Activated CD4-positive, alpha-beta T cell treated with anti-CD3 and anti-CD28 coated beads for 48 hours (primary cell): ENCODE measurements at places on chromosomes 3 and 15.

DNA sequence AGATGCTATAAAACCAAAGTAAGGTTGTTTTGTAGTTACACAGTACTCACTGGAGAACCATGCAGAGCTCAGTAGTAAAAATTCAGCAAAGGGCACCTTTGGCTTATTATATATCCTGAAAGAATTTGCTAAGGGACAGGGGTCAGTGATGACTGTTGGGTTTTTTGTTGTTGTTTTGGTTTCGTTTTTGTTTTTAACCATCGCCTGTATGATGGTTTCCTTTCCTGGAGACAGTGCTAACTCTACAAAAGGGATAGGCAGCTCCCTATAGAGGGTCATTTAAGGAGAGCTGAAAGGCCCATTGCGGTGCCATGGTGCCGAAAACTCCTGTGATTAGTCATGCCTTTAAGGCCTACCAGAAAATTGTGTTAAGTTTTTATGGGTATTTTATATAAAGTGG, 118.2 kb upstream of the GOLIM4 start:
- DNase-seq = no peak

DNA sequence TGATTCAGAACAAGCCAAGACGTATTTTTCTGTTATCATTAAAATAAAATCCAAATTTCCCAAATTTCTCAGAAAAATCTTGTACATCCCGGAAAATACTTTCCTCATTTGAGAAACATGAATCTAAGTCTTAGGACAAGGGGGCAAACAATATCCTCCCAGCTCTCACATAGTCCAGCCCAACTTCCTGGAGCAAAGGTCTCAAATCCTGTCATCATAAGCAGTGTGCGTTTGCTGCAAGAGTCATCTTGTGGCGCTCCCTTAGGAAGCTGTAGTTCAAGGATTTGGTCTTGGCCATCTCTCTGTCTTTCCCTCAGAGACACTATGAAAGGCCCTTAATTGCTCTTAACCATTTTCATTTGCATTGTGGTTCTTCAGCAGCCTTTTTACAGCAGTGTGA, 57.5 kb upstream of the GSK3B start:
- no peak for DNase-seq

GRCh38 chr3:16509721-16510619, 3.5 kb downstream of the RFTN1 start:
- DNase-seq = peak; percentile 46

DNA sequence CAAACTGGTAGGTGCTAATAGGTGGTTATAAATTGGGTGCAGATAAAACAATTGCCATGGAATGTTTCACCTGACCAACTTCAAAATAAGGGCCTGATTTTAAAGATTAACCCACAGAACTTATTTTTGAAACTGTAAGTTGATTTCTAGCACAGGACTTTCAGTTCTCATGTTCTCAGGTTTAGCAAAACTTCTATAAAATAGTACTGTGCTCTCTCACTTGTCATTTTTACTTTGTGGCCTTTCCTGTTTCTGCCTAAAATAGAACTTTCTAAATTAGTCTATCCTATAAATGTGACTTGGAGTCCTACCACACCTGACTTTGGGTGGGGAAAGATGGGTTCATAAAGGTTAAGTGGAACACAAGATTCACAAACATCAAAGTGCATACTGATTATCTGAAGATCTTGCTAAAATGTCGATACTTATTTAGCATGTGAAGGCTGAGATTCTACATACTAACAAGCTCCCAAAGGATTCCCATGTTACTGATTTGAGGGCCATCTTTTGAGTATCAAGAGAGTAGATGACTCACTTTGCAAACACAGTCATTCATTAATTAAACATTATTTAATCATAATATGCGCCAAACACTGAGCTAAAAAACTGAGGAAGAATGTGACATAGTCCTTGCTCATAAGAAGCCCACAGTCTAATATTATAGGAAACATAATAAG, 38.6 kb downstream of the BTLA start:
- no peak for DNase-seq

GRCh38 chr15:74776821-74777768, 4.8 kb upstream of the CSK start:
- peak; percentile 61 for DNase-seq

DNA sequence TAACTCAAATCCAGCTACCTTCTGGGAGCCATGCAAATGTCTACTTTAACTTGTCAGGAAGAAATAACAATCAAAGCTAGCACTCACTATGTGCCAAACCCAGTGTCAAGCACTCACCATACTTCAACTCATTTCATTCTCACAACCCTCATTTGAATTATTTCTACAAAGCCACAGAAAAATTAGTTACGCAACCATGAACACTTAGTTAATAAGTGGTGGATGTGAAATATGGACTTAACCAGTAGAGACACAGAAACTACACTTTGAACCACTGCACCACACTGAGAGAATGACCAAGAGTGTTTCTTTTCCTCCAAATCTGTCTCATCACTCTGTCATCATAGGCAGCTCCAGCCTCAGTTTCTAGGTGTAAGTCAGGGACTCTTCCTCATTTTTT, 91.0 kb upstream of the MBNL1 start:
- DNase-seq = no peak

- DNase-seq = no peak
These were observed 219.4 kb upstream of the GBE1 start for GRCh38 chr3:81980596-81981494.

GRCh38 chr3:140441006-140441405, 236.9 kb upstream of the TRIM42 start:
- DNase-seq = no peak

DNA sequence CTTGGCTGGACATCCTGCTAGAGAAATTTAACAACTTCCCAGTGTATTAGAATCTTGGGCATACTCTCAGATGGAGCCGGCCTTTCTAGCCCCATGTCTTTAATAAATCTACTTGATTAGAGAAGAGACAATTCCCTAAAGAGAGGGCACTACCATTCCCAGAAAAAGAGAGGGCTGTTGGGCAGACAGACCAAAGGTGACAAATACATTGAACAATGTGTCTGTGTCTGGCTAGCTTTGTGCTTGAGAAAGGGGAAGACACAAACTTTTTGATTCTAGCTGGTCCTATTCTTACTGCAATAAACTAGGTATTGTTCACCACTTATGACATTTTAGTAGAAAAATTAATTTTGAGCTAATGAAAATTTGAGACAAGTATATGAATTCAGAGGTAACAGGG, 57.7 kb downstream of the DUT start:
- DNase-seq = no peak

DNA sequence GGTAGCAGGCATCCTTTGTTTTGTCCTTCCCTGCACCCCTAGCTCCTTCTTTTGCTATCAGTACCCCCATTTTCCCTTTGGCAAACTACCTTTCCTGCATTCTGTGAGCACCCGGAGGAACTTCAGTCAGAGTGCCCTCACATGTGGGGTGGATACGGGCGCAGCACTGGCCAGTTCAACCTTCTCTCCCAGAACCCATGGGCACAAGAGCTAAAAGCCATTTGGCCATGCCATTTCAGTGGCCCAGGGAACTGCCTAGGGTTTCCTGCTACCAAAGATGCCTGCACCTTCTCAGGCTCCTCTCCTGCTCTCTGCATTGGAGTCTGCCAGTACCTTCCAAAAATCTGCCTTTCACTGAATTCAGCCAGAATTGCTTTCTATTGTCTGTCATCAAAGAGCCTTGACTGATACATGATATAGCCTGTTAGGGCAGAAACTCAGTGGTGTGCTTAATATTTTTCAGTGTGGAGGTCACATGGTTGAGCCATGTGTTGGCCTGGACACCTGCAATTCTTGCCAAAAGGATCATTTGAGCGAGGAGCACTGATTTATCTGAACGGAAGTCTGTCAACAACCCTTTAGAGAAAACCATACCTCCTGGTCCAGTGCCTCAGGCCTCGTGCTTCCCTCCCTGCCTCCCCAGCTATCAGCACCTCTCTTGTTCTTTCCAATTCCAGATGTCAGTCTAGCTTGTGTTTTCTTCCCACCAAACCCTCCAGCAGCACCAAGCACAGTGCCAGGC, 27.0 kb upstream of the HHATL start:
- no peak for DNase-seq

DNA sequence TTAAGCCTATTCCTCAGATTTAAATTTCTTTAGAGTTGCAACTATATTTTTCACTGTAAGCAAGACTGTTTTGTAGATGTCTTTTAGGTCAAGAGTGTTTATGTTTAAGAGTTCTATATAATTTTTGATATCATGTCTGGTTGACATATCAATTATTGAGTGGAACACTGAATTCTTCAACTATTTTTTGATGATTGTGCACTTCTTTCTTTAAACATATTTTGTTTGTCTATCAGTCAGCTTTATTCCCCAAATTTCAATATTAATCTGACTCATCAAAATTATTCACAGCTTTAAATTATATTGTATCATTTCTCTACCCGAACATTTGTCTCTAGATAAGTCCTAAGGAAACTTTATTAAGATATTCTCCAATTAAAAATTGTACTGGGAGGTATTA, 933.6 kb upstream of the ROBO1 start:
- no peak for DNase-seq

DNA sequence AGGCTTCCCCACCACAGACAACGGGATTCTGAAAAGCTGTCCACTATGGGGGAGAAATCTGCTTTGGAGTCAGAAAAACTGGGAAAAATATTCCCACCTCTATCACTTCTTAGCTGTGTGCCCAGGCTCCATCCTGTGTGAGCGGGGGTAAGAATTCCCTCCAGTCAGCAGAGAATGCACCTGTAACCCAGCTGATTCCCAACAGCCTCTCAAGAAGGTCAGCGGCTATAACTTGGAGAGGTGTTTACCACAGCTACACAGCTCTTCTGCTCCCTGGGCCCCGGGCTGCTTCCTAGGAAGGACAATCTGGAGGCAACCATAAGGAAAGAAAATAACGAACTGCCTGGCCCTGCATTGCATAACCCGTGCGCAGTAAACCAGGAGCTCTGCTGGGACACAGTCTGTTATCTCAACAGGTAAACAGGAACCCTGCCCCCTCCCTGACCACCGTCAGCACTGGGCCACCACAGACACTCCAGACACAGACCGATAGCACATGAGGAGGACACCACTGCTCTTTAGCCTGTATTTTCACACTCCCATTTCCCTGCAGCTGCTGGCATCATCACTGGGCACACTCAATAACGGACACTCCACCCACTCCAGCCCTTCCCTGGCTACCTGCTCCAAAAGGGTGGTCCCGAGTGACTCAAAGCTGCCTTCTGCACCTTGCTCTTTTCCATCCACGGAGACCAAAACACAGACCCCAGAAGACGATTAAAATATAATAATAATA, 2.1 kb downstream of the RAB43 start:
- peak; percentile 36 for DNase-seq

DNA sequence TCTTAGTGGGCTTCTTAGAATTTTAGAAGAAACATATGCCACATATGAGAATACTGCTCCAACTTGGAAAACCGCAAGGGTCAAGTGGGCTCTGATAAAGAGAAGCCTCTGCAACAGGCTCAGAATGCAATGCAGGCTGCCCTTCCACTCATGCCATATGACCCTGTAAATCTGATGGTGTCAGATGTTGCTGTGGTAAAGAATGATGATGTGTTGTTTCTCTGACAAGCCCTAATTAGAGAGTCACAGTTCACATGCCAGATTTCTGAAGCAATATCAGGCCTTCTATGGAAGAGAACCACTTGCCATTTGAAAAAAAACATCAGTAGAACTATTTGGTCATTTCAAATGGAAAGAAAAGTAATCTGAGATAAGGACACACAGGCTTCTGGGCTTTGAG, 749.6 kb downstream of the AGBL1 start:
- no peak for DNase-seq

GRCh38 chr3:100563228-100563627, 46.2 kb upstream of the ADGRG7 start:
- no peak for DNase-seq

DNA sequence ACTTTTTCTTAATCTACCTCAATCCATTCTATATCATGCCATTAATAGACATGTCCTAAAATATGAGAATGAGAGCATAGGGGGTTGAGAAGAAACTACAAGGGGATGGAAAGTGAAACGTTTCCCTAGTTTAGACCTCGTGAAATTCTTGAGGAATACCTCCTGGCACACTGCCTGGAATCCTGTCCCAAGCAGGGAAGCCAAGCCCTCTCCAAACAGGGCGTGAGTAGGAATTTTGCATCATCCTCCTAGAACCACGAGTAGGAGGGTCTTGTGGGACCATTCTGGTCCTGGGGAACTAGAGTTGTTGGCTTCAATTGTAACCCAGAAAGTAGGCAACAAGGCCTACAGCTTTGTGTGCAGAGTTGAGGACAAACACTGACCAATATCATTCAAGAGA, 19.6 kb upstream of the C3orf80 start:
- DNase-seq = no peak

GRCh38 chr15:42201801-42202200, 6.3 kb downstream of the VPS39 start:
- no peak for DNase-seq
